ENCODE measurements at places on chromosomes 13 and 19. TPM values are rescaled to one million over a fixed set of nuclear protein-coding genes. Genes with fewer than 3 reads are reported as not detected.

DNA sequence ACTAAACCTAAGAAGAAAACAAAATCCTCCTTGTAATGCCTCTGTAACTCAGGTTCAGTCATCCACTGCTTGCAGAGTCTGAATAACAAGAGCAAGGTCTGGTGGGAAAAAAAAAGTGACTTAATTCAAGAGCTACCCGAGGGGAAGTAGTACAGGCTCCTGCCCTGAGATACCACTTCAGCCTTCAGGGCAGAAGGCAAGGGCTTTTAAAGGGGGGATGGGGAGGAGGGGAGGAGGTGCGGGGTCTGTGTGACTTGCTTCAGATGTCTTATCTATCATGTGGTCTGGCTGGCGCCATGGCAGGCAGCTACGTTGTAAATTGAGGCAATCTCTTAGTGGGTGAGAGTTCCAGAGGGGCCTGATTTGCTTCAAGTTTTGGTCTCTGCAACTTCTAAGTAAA is 66.7 kb downstream of the LRRC63 start:
- no peak for DNase-seq

DNA sequence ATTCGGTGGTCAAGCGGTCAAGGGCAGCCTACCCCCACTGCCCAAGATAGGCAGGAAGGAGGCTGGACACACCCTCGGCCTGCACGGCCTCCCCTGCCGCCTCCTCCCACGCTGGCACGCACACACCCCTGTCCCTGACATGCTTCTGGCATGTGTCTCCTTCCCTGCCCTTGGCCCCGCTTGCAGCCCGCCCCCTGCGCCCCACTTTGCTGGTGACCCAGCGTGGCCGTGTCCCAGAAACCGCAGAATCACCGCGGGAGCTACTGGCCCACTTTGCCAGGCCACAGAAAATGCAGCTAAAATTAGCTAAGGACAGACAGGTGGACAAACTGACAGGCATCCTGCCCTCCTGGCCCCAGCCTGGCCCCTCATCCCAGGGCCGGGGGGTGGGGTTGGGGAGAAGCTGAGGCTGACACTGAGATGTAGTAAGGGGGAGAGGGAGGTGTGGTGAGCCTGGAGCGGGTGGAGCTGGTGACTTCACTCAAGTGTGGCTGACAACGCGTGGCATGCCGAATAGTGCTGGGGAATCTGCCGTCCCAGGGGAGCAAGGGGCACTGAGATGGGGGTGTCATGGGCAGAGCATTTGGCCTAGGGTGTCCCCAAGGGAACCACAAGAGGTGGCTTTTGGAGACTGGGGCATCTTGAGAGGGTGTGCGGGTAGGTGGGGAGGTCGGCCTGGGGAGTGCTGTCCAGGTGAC is 2.4 kb downstream of the SHANK1 start:
- DNase-seq: no peak

DNA sequence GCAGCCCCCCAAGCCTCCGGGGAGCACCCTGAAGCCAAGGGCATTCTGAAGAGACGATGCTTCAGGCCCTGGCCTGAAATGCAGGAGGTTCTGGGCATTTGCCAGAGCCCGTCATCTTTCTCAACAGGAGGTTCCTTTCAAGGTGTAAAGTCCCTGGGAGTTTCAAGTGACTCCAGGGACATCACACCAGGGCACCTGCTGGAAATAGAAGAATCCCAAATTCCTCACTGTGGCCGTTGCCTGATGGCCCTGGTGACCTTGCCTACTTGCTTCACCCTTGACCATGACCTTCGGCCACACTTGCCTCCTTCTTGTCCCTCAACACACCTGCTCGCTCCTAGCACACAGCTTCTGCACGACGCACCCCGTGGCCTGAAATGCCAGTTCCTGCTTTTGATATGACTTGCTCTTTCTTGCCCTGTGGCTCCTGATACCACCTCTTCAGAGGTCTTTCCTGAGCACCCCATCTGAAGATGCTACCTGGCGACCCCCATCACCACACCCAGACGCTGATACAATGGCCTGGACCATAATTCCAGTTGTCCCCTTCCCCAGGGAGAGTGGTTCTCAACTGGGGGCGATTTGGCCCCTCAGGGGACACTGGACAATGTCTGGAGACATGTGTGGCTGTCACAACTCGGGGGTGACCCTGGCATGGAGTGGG is 3.5 kb downstream of the DPP9 start:
- DNase-seq: no peak

GRCh38 chr13:70568571-70568970 is 460.3 kb upstream of the KLHL1 start:
- DNase-seq: no peak

Gene GPR12
- not detected for total RNA-seq

Gene COQ8B
- total RNA-seq: 20.0 TPM

Gene KIR2DL1
- not detected for total RNA-seq
